CD4-positive, alpha-beta T cell treated with Interleukin-17A for 4 hours (primary cell): ENCODE measurements at places on chromosomes 12 and 14.
A peak's percentile ranks its signal among the peaks of the same experiment; 100 is the strongest.

DNA sequence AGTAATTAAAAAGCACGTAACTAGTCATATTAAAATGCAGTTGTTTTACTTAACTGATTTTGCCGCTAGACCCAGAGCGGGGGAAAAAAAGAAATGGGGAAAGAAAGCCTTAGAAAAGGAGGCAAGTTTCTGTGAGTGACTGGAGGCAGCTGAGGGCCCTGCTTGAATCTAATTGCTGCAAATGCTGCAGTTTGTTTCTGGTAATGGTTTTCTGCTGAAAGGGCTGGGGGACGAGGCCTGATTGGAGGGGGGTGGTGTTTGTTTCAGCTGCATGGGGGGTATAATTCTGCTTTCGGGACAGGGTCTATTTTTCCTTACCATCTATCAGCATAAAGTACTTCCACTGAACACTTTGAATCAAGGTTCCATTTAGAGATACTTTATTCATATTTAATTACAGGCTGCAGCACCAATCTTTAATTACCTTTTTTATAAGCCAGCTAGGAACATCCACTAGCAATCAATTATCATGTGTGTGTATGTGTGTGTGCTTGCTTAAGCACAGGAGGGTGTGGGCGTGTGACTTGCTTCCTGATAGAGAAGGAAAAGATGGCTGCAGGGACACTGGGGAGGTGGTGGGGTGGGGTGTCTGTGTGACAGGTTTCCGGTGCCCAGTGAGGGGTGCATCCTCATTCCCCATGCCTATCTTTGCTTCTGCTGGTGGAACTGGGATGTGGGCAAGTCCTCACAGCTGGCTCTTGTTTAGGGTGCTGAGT lies 83.4 kb downstream of the ADCK1 start:
- DNase-seq = no peak

DNA sequence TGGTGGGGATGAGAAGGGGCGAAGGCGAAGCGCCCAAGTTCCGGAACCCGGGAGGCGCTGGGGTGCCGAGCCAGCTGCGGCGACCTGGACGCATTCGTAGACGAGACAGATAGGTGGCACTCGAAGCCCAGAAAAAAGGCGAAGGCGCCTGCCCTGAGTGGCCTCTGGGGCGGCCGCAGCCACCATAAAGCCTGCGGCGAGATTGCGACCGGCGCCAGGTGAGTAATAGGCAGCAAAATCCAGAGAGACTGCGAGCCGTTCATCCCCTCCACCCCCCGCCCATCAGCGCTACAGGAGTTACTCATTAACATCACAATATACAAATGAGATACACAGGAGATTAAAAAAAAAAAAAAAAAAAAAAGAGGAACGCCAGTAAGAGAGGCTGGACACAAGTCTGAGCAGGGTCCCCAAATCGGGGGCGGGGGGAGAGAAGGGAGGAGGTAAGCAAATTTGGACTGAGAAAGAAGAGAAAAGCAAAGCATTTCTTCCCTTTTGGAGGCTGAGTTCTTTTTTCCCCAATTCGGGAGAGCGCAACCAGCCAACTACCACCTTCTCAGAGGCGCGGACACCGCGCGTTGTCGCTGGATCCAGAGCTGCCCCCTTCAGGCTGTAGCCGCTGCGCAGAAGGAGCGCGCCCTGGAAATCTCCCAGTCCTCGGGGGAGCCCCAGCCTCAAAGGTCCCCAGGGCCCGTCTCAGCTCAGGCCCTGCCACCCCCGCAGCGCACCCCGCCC lies 15.7 kb downstream of the TBX3 start:
- no peak for DNase-seq

GRCh38 chr14:55329999-55330710 lies 58.9 kb downstream of the FBXO34 start:
- peak; percentile 34 for DNase-seq

DNA sequence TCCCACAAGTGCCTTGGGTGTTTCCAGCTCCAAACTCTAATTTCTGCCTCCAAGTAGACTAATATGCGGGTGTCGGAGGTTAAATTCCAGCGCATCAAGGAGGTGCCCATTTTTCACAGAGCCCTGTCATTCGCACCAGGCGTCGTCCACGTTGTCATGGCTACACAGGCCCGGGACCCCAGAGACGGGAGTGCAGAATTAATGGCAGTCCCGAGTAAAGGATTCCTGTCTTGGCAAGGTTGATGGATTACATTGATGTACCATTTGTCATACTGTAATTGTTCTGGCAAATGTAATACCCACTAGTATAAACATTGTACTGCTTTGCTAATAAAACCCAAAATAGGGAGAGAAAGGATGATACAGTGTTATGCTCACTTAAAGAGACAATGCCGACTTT lies 222.9 kb upstream of the MYL2 start:
- no peak for DNase-seq

GRCh38 chr12:78562368-78563205 lies 302.0 kb upstream of the SYT1 start:
- no peak for DNase-seq

DNA sequence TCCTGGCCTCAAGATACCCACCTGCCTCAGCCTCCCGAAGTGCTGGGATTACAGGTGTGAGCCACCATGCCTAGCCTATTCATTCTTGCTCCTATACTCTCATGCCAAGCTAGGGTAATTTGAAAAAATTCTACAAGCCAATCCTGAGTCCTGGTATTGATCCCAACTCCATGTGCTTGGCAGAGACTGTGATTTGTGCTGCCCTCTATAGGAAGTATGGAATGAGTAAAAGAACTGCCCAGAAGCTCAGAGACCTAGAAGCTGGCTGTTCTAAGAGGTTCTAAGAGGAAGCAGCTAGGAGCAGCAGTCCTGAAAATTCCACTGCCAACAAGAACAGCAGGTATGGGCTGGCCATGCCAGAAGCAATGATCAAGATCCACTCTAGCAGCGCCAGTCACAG lies 402.5 kb downstream of the PCNX1 start:
- no peak for DNase-seq

DNA sequence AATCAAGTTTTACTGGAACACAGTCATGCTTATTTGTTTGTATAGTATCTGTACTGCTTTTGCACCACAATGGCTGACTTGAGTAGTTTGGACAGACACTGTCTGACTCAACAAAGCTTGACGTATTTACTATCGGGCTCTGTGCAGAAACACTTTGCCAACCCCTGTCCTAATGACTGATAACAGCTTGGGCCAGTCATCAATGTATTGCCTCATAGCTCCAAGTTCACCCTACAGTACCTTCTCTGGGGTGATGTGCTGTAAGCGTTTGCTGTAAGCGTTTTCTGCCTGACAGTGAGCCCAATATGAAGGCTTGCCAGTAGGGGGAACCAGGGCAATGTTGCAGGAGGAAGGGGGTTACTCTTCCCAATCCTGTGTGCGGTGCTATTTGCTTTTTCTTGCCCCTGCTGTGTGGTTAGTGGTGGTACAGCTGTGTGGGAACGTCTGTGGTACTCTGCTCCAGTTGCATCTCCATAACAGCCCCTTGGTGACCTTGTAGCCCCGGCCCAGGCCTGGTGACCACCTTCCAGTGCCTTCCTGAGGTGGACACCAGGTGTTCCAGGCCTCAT lies 5.4 kb upstream of the CCDC177 start:
- DNase-seq = no peak

DNA sequence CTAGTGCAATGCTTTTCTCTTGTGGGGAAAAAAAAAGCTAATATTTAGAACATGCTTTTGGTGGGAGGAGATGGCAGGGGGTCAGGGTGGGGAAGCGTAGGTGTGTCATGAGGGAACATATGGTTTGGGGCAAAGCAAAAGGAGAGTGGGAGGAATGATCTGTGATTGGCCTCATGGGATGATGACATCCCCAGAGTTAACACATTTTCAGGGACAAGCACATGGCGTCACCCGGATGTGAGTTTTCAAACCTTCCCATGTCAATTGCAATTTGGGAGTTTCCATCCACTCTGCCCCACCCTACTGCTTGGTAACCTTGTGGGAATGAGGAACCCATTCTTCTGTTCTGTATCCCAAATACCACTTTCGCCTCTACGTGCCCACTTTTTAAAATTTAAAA lies 164.2 kb downstream of the SSPN start:
- DNase-seq = no peak

DNA sequence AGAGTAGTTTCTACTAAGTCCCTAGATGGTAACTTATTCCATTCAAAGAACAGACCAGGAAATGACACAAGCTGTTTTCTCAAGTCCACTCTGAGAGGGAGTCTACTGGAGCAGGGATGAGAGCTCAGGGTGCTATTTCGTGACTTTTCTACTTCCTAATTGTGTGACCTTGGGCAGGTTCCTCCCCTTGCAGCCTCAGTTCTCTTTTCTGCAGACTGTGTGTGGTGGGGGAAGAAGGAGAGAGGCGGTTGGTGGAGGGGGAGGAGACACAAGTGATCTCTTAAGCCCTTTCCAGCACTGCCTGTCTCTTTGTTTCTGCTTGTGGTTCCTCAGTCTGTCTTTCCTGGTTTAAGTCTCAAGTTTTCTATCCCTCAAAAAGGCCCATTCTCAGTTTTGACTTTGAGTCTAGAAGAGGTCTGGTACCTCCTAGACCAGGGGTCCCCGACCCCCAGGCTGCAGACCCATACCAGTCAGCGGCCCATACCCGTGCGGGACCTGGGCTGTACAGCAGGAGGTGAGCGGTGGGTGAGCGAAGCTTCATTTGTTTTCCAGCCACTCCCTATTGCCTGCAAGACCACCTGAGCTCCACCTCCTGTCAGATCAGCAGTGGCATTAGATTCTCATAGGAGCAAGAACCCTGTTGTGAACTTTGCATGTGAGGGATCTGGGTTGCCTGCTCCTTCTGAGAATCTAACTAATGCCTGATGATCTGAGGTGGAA lies 10.7 kb downstream of the FGF6 start:
- no peak for DNase-seq

- no peak for DNase-seq
These were observed 45.7 kb downstream of the WDR20 start for GRCh38 chr14:102185360-102185759.

DNA sequence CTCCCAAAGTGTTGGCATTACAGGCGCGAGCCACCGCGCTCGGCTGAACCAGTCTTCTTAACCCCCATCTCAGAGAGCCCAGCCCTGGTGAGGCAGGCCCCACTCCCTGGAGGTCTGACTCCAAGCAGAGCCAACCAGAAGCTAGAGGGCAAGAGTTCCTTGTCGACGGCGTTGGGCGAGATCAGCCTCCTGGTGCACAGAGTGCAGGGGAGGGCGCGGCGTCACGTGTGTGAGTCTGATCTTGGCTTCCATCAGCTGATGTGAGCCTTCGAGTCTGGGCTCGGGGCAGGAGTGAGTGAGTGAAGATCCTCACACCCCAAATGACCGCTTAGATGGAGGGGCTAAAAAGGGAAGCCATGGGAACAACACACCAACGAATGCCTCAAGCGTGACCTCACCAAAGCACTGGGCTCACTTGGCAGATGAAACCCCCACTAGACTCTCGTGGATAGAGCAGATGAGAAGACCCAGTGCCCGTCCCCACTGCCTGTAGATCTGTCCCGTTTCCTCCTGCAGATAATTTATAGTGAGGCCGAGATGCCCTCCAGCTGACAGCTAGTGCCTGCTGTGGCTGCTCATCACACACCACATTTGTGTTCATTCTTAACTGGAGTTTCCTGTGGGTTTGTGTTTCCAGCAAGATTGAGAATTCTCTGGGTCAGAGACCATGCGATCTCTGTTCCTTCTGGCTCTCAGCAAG lies 28.6 kb upstream of the ADGRD1 start:
- DNase-seq = no peak

DNA sequence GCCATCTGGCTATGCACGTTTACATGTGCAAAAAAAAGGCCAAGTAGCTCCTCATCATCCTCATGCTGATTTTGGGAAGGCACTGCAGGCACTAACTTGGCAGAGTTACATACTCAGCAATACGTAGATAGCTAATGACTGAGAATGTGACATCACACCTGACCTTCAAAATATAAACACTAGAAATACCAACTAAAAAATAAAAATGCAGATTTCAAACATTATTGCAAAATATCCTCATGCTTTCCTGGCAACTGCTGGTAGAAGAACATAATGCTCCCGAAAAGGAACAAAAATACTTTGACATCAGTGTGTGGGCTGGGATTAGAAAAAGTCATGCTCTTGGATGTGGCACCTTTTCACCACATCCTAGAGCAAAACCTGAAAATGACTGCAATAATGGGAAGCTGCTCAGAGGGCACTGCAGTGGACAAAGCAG lies 153.2 kb upstream of the ABCD2 start:
- no peak for DNase-seq

DNA sequence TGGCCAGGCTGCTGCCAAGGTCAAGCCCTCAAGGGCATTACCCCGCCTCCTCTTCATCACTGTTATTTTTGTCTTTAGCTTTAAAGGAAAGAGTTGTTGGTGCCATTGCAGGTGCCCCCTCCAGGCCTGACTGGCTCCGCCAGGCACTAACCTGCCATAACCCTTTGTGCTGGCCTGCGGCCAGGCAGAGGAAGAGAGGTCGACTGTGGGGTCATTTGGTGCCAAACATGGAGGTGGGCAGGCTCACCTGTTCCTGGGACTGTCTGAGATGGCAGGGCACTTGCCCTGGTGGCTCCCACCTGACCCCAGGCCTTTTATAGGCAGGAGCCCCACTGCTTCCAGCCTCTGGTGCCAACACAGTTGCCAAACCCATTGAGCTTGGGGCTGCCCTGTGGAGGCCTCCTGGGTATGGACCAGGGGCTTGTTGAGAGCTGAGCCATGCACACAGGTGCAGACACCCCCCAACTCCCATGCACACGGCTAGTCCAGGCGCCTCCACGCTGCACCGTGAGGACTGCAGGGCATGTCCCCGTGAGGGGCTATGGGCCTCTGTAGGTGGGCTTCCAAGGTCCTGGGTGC lies 29.4 kb upstream of the PLD4 start:
- DNase-seq = no peak

DNA sequence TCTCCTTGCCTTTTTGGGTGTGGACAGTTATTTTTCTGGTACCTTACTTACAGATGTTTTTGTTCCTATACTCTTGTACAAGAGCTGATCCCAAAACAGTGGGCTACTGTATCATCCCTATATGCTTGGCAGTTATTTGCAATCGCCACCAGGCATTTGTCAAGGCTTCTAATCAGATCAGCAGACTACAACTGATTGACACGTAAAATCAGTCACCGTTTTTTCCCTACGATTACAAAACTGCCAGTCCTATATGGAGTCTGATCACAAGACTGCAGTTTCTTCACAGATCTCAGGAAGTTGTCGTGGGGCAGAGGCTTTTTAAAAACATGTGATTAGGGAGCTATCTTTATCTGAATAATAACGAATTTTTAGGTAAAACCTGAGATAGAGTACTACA lies 1.3 kb downstream of the LYSET start:
- no peak for DNase-seq

DNA sequence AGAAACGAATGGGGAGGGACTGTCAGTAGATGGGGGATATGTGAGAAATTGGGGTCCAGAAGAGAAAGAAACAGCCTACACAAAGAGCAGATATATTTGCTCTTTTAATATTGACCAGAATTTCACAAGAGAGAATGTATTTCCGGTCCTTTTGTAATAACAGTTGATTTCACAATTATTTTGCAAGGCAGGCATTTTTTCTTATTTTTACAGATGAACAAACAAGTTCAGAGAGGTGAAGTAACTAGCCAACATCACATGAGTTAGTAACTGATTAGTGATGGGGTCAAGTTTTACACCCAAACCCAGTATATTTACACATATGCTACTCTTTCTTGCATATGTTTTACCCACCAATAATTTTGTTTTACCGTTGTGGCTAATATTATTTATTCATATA lies 188.2 kb downstream of the NAV3 start:
- no peak for DNase-seq
